Muscle of back (tissue), 13 donors: ENCODE measurements at places on chromosomes 12 and 14.
A peak's percentile ranks its signal among the peaks of the same experiment; 100 is the strongest.

GRCh38 chr12:92927055-92927435 is 2.0 kb downstream of the EEA1 start:
- peak; percentile 52 for DNase-seq

GRCh38 chr14:31864937-31865855 is 211.9 kb upstream of the ARHGAP5 start:
- DNase-seq, result no peak

GRCh38 chr14:75510547-75510946 is 11.7 kb upstream of the BATF start:
- no peak for DNase-seq

GRCh38 chr12:91309450-91309849 is 126.8 kb upstream of the DCN start:
- no peak for DNase-seq

GRCh38 chr12:44369998-44370397 is 506.1 kb downstream of the NELL2 start:
- no peak for DNase-seq

DNA sequence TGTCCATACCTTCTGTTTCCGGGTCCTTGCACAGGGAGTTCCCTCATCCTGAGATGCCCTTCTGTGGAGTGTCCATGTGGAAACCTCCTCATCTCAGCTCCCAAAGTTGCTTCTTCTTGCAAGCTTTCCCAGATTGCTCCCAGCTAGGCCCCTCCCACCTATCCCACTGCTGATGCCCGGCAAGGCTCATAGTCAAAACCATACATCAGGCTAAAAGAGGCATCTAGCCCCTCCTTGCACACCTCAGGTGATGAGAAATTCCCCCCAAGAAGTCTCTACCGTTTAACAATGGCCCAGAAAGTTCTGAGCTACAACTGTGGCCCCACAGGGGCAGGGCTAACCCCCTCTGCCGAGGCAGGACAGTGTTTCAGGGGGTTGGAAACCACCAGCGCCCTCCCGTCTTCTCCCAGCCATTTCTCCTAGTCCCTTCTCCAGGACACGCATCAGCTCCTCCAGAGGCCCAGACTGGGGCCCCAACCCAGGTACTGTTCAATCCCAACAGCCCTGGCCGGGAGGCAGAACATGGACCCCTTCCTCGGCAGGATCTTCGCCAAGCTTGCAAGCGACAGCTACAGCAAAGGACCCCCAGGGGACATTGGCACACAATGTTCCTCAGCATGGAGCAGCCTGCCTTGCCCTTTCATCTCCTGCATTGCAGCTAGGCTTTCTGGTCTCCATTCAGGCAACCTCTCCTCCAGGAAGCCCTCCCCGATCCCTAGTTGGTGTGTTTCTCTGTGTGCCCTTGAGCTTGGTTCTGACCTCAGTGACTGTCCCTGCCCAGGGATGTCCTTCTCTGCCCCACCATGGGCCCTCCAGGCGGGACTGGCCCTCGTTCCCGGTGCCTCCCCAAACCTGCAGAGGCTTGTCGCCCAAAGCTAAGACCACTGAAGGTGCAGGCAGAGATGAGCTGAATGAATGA is 4.5 kb upstream of the BEGAIN start:
- DNase-seq, result no peak

DNA sequence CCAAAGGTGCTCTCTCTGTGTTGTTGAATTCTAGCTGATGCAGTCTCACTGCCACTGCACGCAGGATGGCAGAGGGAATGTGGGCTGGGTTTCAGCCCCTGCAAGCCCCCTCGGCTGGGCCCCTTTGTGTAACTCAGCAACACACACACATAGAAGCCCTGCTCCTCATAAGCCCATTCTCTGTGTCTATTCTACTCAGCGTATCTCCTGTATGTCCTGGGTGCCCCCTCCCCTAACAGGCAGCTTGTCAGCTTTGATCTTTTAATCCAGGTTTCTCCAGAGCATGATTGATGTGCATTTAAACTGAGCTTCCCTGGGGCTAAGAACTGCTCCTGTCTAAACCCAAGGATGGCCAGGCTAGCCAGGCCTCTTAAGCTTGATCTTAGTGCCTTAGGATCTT is 43.0 kb downstream of the SRRM4 start:
- DNase-seq, result no peak

GRCh38 chr14:61129168-61129745 is 148.2 kb downstream of the SLC38A6 start:
- no peak for DNase-seq

DNA sequence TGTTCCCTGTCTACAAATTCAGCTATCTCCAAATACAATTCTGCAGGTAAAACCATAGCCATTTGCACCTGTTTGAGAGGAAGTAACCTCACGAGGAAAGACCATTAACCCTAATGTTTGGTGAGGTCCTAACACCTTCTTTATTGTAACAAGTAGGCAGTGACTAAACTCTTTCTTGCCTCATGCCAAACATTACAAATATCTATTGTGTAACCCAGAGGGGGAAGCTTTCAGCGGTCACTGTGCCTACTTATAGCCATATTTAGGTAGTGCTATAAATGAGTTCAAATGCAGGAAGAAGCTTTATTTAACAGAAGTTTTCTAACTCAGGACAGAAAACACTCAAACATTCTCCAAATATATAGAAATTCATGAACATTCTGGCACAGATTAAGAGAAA is 252.7 kb downstream of the LRFN5 start:
- no peak for DNase-seq

- no peak for DNase-seq
Measured at GRCh38 chr12:42213954-42214426, 24.1 kb downstream of the YAF2 start.

GRCh38 chr12:26846416-26846815 is 13.4 kb upstream of the ITPR2 start:
- DNase-seq, result no peak

DNA sequence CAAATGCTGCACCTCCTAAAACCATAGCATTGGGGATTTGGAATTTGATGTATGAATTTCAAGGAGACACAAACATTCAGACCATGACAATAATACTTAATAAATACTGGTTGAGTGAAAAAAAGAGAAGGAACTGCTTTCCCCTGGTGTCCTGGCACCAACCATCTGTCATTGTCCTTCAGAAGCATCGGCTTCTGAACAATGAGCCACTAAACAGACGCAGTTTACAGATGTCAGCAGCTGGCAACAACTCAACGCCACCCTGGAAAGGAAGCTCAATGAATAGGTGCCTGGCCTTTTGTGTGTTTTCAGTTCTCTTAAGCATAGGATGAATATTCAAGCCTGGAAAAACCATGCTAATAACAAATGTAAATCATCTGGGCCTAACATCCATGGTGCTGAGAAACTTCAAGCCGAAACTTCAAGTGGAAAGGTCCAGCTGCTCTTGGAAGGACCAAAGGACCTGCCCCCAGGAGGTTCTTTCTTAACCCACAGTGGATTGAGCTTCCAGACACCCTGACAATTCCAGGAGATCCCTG is 101.3 kb downstream of the WIF1 start:
- peak; percentile 14 for DNase-seq

GRCh38 chr14:78022059-78022458 is 148.1 kb upstream of the NRXN3 start:
- peak; percentile 17 for DNase-seq

DNA sequence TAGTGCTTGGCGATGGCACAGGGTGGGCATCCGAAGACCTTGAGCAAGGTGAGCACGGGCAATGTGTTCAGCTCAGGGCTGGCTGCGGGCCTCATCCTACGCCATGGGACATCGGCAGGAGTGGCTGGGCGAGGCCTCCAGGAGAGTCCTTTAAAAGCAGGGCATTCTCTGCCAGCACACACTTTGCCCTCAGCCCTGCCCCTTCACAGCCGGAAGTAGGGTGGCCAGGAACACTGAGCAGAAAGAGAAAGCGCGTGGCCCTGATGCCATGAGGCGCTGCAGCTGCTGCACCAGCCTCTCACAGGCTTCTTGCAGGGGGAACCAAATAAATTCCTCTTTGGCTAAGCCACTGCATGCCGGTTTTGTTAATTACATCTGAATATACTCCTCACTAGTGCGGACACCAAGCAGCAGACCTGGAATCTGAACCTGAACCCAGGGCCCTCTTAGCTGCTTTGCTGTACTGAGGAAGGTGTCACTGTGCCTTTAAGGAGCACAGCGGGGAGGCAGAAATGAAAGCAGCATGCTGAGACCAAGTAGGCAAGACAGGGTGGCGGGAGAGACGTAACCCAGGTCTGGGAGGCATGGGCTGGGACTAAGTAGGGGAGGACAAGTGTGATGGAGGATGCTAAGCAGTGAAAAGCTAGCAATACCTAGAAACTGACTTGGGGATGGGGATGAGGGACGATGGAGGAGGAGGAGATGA is 155.2 kb downstream of the TTC7B start:
- DNase-seq, result no peak

GRCh38 chr12:104182144-104182543 is 33.4 kb upstream of the TXNRD1 start:
- DNase-seq, result peak; percentile 7

- no peak for DNase-seq
Measured at GRCh38 chr12:82952946-82953345, 266.2 kb downstream of the TMTC2 start.

GRCh38 chr12:76489737-76490136 is 69.8 kb downstream of the OSBPL8 start:
- DNase-seq, result no peak

GRCh38 chr14:44901696-44902095 is 60.1 kb downstream of the KLHL28 start:
- DNase-seq, result no peak

DNA sequence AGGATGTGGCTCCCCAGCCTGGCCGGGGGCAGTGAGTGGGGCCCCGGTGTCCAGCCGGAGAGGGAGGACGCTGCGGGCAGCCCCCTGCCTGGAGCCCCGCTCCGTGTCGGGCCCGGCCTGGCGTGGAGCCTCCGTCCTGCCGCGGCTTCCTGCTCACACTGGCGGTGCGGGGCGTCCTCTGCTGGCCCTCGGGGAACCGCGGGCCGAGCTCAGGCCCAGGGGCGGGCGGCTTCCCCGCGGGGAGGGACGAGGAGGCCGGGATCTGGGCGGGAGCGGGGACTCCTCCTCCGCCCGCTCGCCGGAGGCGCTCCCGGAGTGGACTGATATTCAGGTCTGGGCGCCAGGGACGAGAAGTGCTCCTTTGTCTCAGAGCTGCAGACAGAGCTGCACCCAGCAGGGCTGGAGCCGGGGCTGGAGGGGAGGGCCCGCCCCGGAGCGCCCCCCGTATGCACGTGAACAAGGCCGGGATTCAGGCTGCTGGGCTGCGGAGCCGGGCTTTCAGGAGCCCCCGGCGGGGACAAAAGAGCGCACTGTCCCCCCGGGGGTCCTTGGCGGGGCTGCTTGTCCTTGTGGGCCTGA is 2.2 kb downstream of the MMP17 start:
- peak; percentile 75 for DNase-seq

DNA sequence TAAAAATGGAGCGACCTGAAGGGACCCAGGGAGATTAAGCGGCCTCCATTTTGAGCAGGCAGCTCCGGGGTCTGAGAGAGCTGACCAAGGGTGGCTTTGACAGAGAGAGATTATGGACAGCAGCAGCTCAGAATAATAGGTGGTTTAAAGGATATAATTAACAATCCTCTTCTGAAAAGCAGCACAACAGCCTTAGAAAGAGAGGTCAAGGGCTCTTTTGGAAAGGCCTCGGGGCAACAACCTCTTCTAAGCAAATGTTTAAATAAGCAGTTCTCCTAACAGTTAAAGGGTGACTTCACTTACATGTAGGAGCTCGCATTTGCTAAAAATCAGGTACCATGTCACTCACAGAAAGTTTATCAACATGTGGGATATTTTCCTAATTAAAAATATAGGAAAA is 87.2 kb upstream of the FRMD6 start:
- no peak for DNase-seq

DNA sequence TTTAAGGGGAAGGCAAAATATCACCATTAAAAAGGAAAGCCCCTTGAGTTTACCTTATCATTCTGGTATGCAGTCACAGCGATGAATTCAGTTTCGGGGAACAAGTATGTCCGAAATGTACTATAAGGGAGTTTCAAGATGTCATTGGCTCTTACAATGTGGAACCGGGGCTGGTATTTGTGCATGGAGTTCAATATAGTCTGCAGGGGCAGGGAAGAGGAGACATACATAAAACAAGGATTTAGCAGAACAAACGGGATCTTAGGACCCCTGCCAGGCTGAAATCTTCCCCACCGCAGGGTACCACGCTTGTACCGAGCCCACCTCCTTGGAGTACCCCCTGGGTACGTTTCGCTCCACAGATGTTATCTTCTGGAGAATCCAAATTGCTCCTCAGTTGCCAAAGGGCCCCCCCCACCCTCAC is 4.5 kb downstream of the TBX3 start:
- DNase-seq, result no peak

GRCh38 chr14:85178864-85179263 is 351.1 kb upstream of the FLRT2 start:
- no peak for DNase-seq

DNA sequence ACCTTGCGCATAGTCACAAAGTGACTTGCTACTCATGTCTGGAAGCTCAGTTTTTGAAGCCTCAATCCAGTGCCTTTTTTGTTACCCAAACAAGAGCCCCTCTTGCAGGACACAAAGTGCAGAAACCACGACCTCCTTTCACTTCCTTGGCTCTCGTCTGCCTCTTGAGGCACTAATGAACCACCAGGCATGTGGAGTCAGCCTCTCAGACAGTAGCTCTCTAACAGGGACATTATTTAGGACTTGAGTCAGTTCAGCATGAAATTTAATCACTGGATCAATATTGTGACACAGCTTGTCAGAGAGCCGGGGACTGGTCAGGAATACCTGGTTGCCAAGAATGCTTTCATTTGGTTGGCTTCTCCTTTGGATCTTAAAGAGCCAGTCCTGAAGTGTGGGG is 46.7 kb downstream of the HSPB8 start:
- DNase-seq, result no peak

- DNase-seq, result peak; percentile 67
Measured at GRCh38 chr12:87848248-87848868, 180.8 kb downstream of the C12orf50 start.

DNA sequence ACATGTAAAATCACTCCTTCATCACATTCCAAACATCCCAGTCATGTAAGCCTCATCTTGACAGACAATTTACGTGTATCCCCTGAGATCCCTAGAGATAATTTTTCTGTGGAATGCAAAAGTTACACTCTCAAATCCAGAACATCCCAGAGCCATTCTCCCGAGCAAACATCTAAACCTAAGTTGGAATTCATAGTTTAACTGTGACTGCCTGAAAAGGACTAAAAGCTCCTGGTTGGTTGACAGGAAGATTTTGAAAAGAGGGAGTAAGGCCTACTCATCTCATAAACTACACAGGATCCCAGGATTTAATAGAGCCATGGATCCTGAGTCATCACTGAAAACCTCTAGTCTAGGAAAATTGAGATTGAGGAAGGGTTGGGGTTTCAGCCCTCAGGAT is 123.6 kb downstream of the SCN8A start:
- DNase-seq, result peak; percentile 68

GRCh38 chr14:103127356-103127755 is 4.1 kb downstream of the TNFAIP2 start:
- no peak for DNase-seq

- no peak for DNase-seq
Measured at GRCh38 chr12:99234702-99235101, 412.9 kb upstream of the GARIN6 start.

GRCh38 chr12:46983393-46983793 is 96.0 kb upstream of the PCED1B start:
- DNase-seq, result no peak

- peak; percentile 12 for DNase-seq
Measured at GRCh38 chr14:34853041-34853440, 22.1 kb downstream of the BAZ1A start.
